ENCODE measurements at places on chromosomes 3 and 15.

DNA sequence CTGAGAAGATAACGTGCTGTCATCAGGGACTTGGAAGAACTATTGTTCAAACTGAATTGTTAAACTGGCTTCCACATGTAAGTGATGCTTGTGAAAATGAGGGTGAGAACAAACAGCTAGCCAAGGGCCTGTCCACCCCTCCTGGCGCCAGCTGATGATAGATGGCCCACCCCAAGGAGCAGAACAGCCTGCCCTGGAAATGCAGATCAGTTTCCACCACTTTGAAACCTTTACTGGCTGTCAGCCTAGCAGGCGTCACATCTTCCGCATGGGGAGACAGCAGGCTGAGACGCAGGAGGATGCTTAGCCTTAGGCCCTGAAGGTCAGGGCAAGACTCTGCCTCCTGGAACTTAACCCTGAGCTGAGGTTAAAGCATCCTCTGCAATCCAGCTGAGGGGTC is 6.4 kb upstream of the SLC51B start:
- no peak for DNase-seq

DNA sequence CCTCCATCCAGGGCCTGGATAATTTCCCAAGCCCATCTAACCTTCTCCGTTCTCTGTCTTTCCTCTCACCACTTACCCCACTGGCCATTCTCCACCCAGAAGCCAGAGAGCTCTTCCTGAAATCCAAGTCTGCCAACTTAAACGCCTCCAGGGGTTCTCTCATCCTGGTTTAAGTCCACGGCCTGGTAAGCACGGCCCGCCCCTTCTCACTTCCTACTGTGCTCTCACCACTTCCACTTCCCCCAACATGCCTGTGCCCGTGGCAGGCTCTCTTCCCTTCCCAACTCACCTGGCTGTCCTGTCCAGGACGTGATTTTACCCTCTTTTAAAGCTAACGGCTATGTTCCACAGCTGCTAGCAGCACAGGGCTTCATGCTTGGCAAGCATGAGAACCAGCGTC is 1.7 kb upstream of the CX3CR1 start:
- no peak for DNase-seq

DNA sequence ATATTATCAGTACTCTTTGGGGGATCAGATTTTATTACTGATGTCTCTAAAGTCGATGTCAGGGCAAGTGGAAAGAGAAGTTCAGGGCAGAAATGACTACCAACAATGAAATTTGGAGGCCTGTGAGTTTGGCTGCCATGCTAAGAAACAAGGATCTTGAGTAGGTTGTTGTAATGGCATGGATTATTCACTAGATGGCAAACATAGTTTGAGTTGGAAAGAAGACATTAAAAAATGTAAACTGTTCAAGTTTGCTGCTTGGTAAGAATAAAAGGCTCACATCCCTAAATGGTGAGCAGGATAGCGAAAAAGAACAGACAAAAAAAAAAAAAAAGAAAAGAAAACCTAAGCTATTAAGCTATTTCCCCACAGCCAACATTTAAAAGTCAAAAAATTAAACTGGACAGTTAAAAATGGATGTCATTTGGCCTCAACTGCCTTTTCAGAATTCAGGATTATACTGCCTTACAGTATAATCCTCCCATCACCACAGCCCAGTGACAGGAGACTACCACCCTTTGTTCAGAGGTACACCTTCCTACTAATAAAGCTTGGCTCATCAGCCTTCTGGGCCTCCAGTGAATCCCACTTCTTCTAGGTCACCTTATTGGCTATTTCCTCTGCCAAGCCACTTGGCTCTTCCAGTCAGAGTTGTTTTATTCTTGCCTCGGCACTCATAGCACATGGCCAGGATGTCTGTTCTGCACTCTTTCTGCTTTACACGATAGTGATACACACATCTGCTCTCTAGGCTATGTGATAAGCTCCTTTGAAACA is 163.7 kb downstream of the PLD1 start:
- no peak for DNase-seq

GRCh38 chr3:178056868-178057267 is 479.4 kb upstream of the KCNMB2 start:
- DNase-seq, result no peak

DNA sequence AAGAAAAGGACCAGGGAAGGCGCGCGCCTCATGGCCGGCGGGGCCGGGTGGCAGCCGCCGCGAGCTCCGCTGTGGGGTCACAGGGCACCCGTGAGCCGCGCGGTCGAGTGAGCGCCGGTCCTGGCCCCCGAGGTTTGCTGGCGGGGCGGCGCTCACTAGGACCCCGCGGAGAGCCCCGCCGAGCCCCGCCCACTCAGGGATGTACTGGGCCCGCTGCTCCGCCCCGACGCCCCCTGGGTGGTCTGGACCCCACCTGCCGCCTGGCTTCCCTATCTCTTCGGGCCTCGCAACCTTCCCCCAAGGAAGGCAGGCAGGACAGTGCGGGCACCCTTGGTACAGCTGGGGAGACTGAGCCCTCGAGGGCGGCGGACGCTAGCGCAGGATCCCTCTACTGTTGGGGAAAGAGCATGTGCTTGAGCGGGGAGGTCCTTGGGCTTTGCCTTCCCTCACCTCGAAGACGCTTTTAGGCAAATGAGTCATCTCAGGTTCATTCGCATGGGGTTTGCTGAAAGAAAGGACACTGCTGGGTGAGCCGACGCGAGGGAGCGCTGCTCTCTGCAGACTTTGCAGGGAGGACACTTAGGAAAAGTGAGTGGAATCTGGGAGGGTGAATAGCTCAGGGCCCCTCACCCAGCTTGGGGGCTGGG is at the start of gene CHRNB4:
TSS of gene CHRNB4 (minus strand) at position 109 of the 647 bp plus-strand sequence. CDS start at position 32, 77 bp downstream.
- no peak for DNase-seq

- no peak for DNase-seq
Observed at GRCh38 chr15:66707310-66708082, 5.5 kb downstream of the SMAD6 start.

- peak; percentile 27 for DNase-seq
Observed at GRCh38 chr3:66938338-66938963, 59.7 kb upstream of the KBTBD8 start.

GRCh38 chr15:98506172-98506571 is 142.2 kb upstream of the IGF1R start:
- no peak for DNase-seq

DNA sequence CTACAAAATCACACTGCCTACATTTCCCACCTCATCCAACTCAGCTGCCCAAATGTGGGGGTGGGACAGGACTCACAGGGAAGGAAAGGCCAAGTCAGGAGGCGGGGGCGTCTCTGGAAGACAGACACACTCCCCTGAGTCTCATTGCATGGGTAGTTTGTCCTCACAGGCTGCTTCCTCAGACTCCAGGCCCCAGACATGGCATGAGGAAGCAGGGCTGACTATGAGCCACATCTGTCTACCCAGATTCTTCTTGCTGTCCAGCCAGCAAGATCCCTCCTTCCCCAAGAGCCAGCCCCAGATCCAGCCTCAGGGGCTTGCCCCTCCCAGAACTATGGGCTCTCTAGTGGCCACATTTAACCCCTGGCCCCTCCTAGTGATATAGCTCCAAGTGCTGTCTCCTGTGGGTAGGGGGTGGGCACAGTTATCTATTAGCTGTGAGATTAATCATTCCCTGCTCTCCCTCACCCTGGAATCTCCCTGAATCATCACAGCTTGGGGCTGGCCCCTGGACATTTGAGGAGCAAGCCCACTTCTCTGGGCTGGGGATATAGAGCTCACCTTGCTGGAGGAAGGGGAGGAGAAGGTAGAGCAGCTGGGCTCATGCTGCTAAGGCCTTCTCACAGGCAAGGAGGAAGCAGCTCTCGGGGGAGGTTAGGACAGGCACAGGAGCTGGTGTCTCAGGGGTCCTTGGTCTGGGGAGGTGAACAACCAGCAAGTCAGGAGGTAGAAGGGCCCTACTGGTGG is 2.1 kb upstream of the CCDC33 start:
- DNase-seq, result no peak

- no peak for DNase-seq
Observed at GRCh38 chr15:89766357-89767311, 9.5 kb upstream of the MESP2 start.

DNA sequence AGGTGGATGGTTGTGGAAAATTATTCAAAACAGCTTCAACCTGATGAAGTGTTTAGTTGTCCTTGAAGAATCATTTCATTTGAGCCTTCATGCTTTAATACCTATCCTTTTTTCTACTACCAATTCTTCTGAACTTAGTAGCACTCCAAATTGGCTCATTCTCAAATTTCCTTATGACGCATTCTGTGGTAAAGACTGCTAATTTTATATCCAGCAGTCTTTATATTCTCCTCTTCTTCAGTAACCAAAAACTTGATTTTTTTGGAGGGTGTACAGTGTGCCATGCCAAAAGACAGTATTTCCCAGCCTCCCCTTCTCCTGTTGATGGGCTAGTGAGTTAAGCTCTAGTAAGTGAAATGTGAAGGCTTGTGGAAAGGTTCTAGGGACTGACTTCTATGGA is 25.2 kb downstream of the CGNL1 start:
- no peak for DNase-seq

- no peak for DNase-seq
Observed at GRCh38 chr3:102866845-102867244, 432.0 kb downstream of the ZPLD1 start.

DNA sequence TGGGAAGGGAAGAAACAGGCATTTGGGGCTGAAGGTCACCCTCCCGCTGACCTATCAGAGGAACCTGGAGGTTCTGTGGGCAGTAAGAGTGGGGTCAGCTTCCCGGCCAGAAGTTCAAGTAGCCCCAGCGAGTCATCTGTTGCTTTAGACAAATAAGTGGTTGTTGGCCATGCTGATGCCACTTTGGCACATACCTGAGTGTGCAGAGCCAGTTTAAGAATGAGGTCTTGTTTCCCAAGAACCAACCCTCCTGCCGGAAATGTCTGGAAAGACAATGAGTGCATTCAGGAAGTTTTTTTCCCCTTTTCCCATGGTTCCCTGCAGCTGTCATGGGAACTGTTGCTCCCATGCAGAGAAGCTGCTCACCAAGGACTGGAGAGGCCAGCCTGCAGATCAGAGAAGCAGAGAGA is 166.7 kb downstream of the ZNF621 start:
- no peak for DNase-seq

DNA sequence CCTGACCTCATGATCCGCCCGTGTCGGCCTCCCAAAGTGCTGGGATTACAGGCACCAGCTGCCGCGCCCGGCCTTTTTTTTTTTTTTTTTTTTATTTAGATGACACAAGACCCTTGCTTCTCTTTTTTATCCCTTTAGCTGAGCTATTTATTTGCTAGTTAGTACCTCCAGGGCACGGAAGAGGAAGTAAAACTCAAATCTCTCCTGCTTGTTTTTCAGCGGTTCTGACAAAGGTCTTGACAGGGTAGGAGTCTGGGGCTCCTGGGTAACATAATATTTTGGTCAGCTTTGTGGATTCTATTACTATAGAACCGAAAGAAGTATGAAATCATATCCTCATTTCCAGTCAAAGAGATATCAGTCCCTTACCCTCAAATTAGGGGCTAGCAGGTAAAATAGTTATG is 44.0 kb upstream of the ETV5 start:
- DNase-seq, result no peak

- no peak for DNase-seq
Observed at GRCh38 chr3:117063930-117064329, 354.4 kb downstream of the TUSC7 start.

DNA sequence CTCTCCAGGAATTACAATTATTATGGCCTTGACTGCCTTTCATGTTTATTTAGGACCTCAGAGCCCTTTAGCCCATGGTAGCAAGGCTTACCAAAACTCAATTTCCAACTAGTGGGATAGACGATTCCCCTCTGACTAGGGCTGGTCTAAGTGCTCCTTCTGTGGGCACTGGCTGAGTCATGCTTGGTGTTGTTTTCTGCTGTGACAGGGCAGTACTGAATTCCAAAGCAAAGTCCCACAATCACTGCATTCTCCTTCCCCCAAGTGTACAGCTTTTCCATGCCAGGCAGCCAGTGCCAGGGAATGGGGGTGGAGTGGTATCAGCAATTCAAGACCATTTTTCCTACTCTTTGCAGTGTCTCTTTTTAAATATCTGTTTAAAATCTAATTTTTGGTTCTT is 509.0 kb upstream of the NECTIN3 start:
- DNase-seq, result no peak

GRCh38 chr15:62807539-62808130 is 234.9 kb upstream of the TPM1 start:
- no peak for DNase-seq

DNA sequence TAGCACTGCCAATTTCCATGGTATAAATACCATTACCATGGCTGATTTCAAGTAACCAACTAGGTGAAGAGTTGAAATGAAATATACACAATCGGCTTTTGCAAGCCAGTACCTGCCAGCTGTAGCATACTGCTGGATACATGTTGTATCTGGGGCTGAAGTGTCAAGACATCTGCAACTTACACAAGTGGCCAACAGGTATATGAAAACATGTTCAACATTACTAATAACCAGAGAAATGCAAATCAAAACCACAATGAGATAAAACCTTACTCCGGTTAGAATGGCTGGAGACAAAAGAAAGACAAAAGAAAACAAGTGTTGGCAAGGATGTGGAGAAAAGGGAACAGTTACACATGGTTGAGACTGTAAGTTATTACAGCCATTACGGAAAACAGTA is 11.6 kb downstream of the ATOSA start:
- no peak for DNase-seq

- DNase-seq, result no peak
Observed at GRCh38 chr3:106745344-106746168, 631.7 kb upstream of the CCDC54 start.

DNA sequence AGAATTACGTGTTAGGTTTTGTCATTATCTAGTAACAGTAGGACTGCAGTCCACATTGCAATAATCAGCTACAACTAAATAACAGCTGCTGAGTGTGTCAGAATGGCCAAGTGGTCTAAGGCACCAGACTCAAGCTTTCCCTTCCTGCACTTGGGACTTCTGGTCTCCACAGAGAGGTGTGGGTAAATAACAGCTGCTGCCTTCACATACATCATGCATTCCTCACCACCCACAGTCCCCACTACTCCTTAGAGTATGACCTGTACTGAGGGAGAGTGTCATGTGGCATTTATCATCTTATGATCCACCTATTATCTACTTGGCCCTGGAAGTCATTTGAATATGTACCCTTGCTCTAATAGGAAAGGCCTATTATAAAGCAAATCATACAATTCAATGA is 22.2 kb upstream of the ZMAT3 start:
- DNase-seq, result no peak

GRCh38 chr3:61774279-61774890 is 213.0 kb downstream of the PTPRG start:
- no peak for DNase-seq

Data from CD4-positive, alpha-beta T cell treated with Interleukin-6 at 100 ng/mL for 8 hours (primary cell).